Lower leg skin (tissue), 4 donors: ENCODE measurements at places on chromosomes 16 and 17. TPM values are rescaled to one million over a fixed set of nuclear protein-coding genes. Genes with fewer than 3 reads are reported as not detected.

DNA sequence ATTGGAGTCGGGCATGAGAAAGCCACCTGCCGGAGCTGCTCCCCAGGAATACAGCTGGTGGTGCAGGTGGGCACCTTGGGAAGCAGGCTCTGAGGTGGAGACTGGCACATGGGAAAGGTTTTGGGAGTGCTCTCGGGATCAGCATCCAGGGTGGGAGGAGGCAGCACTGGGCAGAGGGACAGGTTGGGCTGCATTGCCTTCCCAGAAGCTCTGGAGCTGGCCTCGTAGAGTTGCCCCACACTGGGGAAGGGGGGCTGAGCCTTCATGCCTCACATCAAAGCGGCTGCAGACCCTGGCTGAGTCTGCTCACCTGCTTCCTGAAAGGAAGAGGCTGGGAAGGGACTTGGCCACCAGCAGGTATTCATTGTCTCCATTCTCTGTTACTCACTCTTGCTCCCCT is 13.5 kb upstream of the GPRC5B start:
- DNase-seq: no peak

LRRC46 gene
- total RNA-seq: not detected

DNA sequence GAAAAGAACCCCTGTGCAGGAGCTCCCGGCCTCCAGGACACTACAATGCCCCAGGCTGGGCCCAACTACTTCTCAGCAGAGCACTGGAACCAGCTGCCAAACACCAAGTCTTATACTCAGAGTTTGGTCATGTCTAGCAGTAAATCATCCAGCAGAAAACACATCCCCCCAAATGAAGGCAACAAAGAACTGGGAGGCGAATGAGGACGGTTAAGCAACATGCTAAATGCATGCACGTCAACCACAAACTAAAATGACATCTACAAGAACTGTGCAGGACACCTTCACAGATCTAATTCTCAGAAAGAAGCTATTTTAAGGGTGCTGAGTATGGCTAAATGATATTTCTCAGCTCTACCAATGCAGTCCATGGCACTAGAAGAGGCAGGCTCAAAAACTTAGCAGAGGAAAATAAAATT is 7.6 kb upstream of the IRX5 start:
- no peak for DNase-seq

DNA sequence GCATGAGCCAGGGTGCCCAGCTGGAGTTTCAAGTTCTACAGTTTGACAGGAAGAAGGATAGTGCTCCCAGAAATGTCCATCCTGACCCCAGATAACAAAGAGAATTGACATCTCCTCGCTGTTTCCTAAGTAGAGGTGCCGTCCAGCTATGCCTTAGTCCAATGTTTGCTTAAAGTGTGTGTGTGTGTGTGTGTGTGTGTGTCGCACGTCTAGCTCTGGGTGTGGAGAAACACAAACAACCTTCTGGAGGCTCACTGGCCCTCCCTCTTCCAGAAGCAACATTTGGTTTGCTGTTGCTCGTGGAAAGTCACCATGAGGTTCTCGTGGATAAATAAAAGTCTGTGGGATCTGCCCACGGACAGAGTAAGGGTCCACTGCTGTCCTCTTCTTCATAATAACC is 22.1 kb downstream of the EMP2 start:
- DNase-seq: no peak

DNA sequence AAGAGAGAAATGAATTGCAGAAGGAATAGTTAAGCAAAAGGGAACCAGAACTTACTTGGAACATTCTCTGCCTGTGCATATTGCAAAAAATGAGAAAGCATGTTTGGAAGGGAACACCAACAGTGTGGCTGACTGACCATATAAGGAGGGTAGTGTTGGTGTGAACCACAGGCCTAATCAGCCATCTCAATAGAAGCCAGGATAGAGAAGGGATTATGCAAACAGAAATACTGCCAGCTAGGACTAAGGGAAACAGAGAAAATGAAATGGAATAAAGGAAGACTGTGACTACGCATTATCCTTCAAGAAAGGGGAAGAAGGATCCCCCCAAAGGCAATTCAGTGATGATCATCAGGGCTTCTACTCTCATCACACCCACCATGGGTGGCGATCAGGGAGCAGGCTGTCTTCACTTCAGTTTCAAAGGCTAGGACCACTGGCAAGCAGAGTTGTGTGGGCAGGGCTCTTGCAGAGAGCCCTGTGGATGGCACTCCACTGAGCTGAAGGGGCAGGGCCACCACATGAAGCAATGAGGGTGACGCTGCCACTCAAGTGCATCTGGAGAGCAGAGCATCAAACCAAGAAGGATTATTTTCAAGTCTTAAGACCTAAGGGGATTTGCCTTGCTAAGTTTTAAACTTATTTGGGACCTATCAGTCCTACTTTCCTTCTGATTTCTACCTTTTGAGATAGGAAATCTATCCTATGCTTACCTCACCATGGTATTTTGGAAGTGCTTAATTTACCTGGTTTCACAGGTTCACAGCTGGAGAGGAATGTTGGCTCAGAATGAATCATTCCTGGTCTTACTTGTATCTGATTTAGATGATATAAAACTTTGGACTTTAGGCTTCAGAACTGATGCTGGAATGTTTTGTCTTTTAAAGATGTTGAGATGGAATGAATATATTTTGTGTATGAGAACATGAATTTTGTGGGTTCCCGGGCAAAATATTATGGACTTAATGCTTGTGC is 140.5 kb downstream of the SSH2 start:
- peak; percentile 26 for DNase-seq

GRCh38 chr16:78576941-78577340 is 477.5 kb downstream of the WWOX start:
- no peak for DNase-seq

- no peak for DNase-seq
Measured at GRCh38 chr16:87712184-87712762, 53.5 kb downstream of the KLHDC4 start.
